Activated T-cell treated with anti-CD3 and anti-CD28 coated beads, Interleukin-2, amount 50 U/mL, for 72 hours (primary cell): ENCODE measurements at places on chromosomes 12 and 14. TPM values are rescaled to one million over a fixed set of nuclear protein-coding genes. Genes with fewer than 3 reads are reported as not detected.
A peak's percentile ranks its signal among the peaks of the same experiment; 100 is the strongest.

Gene KERA
- total RNA-seq: not detected

Gene APOLD1
- 10.4 TPM for total RNA-seq

DNA sequence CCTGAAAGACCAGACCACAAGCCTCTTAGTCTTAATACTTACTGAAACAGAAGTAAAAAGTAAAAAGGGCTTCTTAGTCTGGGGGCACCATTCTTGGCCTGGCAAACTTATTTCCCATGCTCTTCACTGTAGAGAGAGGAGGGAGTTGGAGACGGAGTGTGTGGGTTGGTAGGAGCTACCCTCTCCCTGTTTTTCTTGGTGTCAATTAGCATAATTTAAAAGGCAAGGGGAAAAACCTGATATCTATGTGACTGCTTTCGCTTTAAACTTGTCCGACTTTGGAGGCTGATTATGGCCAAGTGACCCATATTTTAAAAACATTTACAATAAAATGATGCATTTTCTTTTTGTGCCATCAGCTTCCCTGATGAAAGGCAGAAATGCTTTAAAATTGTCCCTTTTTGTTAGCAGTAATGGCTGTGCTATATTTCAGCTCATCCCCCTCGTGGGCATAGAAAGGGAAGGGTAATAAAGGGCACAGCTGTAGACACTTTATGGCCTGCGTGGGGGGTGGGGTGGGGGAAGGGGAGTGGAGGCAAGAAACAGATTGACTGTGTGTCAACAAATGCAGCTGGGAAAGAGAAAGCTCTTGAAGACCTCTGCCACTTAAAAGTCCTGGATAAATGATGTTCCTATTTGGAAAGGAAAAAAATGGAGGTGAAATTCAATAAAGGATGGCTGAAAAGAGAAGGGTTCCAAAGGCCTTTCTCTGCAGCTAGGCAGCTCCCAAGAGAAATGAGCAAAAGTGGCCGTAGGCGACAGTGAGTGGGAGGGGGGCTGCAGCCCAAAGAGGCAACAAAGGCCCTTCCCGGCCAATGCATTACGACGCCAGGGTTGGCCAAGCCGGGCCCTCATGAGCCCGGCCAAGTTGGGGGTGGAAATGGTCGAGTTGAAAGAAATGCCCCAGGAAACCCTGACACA, 57.5 kb upstream of the TMEM263 start:
- peaks cover 27% of the 10 kb centered on the region for H3K27me3 ChIP-seq
- H3K4me1 ChIP-seq: peaks cover 19% of the 10 kb centered on the region
- H3K4me3 ChIP-seq: no peak overlapping the region
- H3K36me3 ChIP-seq: no peaks in the 10 kb centered on the region

DNA sequence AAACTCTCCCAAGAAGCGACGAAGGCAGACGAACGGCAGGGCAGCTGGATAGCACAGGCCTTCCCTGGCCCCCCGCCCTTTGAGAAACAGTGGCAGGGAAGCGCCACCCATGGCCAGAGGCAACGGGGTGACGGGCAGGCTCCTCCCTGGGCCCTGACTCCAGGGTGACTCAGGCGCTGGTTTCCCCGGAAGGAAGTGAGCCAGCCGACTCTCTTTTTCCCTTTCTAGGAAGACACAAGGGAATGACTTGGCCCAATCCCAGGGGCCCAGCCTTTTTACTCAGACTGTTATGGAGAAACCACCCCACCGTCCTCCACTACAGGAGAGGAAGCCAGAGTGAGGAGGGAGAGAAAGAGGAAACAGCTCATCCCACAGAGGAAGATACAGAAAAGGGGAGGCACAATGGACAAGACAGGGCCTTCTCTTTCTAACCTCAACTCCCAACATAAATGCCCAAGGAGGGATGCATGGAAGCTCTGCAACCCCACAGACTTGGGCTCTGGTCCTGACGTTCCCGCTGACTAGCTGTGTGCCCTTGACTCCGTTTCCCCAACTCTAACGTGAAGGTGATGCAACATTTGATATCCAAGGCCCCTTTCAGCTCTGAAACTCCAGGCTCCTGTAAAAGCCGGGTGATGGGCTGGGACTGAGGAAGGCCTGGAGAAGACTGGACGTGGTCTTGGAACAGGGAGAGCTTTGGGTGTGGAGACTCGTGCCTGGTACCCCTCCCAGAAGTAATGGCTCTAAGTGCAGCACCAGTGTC, 27.9 kb downstream of the ACTN1 start:
- peak overlapping the region; percentile 29 for H3K4me3 ChIP-seq
- peak; percentile 13 for DNase-seq
- peaks cover 90% of the 10 kb centered on the region for H3K4me1 ChIP-seq
- H3K36me3 ChIP-seq: no peaks in the 10 kb centered on the region

DNA sequence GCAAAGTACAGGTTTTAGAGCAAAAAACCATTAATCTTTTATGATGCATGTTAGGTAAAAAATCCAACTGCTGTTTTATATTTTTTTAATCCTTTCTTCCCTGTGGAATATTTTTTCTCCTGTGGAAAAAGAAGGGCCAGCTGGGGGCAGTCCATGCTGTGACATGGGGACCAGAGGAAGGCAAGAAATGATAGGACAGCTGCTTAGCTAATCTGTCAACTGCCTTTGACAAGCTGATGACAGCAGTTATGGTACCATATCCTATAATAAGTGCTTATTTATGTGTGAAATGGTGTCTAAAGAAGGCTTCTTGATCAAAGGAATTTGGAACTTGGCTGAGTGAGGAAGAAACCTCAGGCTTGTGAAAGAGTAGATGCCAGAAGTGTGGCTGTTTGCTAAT, 452.4 kb upstream of the NOVA1 start:
- H3K27ac ChIP-seq: no peak overlapping the region
- no peaks in the 10 kb centered on the region for H3K27me3 ChIP-seq
- no peak for DNase-seq
- no peaks in the 10 kb centered on the region for H3K4me1 ChIP-seq

- DNase-seq: no peak
- H3K4me3 ChIP-seq: peak overlapping the region; percentile 92
- no peaks in the 10 kb centered on the region for H3K36me3 ChIP-seq
- H3K27me3 ChIP-seq: no peaks in the 10 kb centered on the region
- H3K27ac ChIP-seq: peak overlapping the region; percentile 9
Measured at GRCh38 chr12:122081697-122082221, 3.2 kb downstream of the MLXIP start.
